ENCODE measurements at places on chromosomes 4 and X.

GRCh38 chrX:129787336-129788055 is 7.7 kb downstream of the SASH3 start:
- DNase-seq, result no peak

DNA sequence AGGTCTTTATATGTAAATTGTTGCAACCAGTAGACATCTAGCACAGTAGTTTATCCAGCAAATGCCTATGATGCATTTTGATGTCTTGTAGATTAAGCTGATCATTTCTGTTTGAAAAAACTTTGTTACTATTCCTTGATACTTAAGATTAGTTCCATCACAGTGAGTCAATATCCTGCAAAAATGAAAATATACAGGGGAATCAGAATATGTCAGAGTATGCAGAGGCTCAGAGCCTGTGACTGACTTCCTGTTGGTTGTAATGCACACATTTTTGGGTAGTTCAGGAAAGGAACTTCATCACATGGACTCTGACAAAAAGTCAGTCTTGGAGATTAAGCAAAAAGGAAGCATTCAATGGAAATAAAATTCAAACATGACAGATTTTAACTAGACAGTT is 815.5 kb downstream of the FAT4 start:
- no peak for DNase-seq

DNA sequence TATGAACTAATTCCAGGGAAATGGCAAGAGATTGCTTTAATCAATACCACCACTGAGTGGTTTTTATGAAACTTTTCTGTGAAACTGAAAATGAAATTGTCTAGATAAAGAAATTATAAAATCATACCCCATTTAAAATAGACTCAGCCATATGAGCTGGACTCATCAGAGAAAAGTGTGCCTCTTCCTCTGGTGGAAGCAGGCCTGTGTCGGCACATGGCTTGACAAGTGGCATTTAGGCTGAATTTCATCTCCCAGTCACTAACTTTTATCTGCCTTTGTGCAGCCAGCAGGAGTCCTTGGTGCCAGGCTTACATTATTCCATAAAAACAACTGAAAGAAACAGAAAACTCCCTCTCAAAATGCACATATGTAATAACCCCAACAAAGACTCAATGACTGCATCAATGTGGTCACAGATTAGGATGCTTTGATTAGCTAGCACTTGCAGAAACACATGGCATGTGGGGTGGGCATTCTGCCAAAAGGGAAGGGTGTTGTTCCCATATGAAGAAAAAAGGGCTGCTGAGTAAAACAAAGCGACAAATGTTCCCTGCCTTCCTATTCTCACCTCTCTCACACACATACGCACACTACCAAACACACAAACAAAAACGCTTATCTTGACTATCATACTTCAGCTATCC is 232.3 kb downstream of the PABPC4L start:
- DNase-seq, result no peak

DNA sequence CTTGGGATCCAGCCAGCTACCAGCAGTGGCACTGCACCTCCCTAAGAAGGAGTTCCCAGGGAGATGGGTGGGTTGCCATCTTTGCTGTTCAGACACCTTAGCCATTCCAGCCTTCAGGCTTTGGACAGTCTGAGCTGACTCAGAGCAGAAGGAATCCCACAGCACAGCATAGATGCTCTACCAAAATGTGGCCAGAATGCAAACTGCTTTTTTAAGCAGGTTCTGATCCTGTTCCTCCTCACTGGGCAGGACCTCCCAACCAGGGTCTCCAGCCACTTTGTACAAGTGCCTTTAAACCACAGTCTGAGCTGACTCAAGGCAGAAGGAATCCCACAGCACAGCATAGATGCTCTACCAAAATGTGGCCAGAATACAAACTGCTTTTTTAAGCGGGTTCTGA is 209.0 kb downstream of the NPNT start:
- DNase-seq, result no peak

GRCh38 chr4:186712690-186713089 is 11.0 kb downstream of the FAT1 start:
- DNase-seq, result no peak

- no peak for DNase-seq
Observed at GRCh38 chrX:139560221-139560620, 29.7 kb downstream of the F9 start.

GRCh38 chrX:53287493-53288138 is 6.2 kb upstream of the IQSEC2 start:
- peak; percentile 71 for DNase-seq

DNA sequence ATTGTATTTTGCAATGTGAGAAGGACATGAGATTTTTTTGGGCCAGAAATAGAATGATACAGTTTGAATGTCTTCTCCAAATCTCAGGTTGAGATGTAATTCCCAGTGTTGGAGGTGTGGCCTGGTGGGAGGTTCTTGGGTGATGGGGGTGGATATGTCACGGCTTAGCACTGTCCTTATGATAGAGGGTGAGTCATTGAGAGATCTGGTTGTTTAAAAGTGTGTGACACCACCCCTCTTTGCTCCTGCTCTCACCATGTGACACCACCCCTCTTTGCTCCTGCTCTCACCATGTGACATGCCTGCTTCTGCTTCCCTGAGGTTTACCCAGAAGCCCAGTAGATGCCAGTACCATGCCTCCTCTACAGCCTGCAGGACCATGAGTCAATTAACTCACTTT is 1226.9 kb downstream of the PCDH7 start:
- DNase-seq, result no peak
